ENCODE measurements at places on chromosomes 12 and 14.
A peak's percentile ranks its signal among the peaks of the same experiment; 100 is the strongest.

DNA sequence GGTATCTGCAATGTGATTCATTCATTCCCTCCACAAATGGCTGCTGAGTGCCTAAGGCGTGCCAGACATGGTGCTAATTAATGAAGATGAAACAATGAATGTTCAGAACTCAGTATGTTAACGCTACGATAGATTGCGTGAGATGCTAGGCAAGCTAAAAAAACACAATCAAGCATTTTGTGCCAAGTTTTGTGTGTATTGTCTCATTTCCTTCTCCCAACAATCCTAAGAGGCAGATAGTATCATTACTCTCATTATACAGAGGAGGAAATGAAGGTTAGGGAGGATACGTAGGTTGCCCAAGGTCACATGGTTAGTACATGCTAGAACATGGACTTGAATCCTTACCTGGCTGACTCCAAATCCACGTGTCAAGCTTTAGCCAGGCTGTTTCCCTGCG is 264.4 kb downstream of the EFCAB11 start:
- DNase-seq: no peak

DNA sequence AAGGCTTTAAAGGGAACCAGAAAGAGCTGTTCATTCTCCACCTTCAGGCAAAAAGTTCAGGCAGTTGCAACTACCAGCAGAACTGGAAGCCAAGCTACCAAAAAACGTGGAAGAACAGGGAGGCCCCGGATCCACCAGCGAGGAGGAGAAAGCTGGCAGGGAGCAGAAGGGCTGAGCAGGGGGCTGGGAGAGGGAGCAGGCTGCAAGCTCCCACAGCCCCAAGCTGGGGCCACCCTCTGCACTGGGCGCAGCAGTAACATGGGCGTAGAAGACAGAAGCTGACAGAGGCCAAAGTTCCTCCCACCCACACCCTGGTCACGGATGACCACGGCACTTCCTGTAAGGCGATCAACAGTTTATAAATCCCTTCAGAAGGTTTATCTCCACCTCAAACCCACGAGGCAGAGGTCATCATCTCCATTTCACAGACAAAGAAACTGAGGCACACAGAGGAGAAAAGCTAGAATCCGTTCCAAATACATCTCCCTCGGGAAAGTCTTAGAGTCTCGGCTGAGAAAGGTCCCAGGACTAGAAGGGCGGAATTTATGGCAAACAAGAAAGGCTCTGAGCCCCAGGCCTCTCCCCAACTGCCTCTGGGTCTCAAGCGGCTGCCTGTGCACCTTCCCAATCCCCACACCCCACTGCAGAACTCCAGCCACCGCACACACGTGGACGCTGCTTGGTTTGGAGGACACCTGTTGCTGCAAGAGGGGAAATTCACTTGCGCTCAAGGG is 1.8 kb downstream of the CCDC85C start:
- DNase-seq: no peak

GRCh38 chr12:51864833-51865670 is 16.5 kb upstream of the FIGNL2 start:
- DNase-seq: no peak

DNA sequence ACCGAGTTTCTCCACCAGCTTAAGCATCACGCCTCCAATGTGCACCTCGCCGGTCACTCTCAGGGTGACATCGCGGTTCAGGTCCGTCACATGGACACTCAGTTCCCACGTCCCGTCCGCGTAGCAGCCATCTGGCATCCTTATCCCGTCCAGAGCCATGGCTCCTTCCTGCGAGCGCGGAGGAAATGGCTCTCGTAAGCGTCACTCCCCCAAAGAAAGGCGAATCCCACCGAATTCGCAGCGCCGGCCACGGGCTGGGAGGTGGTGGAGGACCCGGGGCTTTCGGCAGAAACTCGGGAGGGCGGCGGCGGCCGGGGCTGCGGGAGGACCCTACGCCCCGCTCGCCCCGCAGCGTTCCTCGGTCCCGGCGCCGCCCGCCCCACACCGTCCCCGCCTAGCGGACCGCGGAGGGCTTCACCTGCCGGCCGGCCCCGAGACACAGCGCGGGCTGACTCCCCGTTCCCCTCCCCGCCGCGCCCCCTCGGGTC is 396 bp downstream of the FERMT2 start:
- peak; percentile 42 for DNase-seq

DNA sequence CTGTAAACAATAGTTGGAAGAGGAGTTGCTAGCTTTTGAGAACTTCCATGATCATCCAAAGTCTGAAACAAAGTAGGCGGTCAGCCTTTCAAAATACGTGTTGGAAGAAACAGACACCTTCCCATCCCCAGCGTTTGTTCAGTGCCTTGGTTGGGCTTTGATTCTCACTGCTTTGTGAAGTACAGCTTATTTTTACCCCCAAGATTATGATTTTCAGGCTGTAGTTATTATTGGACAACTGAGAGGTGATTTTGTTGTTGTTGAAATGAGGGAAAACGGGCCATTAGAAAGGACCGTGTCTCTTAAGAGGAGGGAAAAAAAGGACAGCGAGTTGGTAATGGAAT is 921 bp upstream of the CEP83 start:
- peak; percentile 3 for DNase-seq

DNA sequence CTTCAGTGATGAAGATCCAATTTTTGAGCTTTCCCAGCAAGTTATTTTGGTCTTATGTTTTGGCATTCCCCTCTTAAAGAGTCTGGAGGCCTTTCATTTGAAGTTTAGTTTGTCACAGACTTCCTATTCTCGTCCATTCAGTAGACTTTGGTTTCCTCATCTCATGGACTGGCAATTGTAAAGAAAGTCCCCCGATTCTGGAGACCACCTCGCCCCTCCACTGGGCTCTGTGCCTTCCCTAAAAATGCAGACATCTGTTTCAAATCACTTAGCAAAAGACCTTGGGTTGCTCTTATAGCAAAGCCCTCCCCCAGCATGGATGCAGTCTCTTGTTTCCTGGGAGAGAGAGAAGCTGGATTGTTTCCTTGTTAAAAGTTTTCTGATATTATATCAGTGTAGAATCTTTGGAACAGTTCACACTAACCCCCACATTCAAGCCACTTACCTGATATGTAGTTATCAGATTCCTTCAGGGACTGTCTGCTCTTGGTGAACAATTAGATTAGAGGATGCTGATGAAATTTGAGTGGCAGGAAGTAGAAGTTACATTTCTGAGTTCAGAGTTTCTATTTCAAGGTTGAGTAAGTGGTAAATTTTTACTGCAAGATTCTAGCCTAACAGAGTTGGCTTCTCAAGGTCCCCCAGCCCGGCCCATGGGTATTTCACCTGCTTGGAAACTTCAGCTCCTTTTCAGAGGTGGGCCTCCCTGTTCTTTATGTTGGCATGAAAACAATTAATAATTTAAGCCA is 56.3 kb downstream of the PLXNC1 start:
- DNase-seq: no peak

- DNase-seq: no peak
Observed at GRCh38 chr12:132520421-132521199, 30.7 kb downstream of the FBRSL1 start.

- no peak for DNase-seq
Observed at GRCh38 chr12:14148489-14149270, 167.3 kb upstream of the GRIN2B start.

DNA sequence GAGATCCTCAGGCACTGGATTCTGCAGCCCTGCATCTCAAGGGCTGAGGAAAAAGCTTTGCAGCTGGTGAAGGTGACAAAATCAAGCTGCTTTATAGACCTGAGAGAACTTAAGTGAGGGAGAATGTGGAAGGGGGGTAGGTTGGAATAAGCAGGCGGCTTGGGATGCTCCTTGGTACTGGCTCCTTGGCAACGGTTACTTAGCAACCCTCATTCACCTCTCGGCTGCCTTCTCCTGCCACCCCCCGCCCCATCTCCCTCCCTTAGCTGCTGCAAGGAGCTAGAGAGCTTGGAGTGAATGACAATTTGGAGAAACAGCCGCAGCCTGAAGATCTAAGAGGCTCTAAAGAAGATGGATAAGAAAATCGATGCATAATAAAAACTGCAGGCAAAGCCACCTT is 44.1 kb upstream of the CISTR start:
- no peak for DNase-seq

- DNase-seq: no peak
Observed at GRCh38 chr14:34785223-34786006, 71.0 kb upstream of the CFL2 start.

DNA sequence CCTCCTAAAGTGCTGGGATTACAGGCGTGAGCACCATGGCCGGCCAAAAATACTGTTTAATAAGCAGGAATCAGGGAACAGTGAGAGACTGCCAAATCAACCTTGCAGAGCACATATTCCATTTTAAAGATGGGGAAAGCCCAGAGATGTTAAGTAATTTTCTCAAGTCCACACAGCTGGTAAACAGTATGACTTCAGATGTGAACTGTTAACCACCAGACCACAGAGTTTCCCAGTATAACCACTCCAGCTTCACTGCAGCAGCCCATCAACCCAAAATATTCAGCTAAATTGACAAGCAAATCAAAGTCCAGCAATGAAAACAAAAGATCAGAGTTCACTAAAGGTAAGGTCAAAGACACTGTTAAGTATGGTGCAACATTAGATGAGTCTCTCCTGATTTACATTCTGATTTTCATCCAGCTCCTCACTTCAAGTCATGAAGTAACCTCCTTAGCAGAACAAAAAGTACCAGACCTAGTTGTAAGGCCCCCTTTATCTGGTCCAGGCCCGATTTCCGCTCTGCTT is 82.1 kb downstream of the TRAFD1 start:
- no peak for DNase-seq

DNA sequence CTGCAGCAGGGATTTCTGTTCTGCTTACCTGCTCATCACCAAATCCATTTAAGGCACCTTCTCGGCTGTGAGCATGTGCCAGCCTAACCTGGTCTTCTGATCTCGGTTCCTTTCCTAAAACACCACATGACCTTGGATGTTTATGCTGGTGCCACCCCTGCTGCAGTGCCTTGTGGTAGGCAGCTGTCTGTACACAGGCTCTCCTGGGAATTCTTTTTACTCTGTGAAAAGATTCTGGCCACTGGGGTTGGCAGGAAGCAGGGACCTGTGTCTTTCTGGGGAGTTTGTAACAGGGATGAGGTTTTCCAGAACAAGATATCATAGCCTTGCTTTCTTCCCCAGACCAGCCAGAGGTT is 10.4 kb upstream of the PLEKHG3 start:
- no peak for DNase-seq

- no peak for DNase-seq
Observed at GRCh38 chr14:23935158-23935557, 18.4 kb upstream of the DHRS4 start.

GRCh38 chr12:66885115-66885875 is 206.4 kb upstream of the GRIP1 start:
- no peak for DNase-seq

DNA sequence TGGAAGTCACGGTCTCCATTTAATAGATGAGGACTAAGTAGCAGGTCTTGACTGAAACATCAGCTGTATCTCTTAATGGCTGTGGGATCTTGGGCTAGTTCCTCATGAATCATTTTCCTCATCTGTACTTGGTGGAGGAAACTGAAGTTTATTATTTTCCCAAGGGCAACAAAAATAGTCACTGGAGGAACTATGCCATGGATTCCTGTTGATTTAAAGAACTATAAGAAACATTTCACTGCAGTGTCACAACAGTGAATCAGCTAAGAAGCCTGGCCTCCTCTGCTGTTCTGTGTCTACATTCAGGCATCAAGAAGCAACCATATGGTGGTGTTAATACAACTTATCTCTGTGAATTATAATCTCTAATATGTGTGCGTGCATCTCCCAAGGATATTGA is 200.5 kb downstream of the STXBP6 start:
- DNase-seq: no peak

- DNase-seq: no peak
Observed at GRCh38 chr12:102939670-102940222, 17.7 kb upstream of the ASCL1 start.

GRCh38 chr14:64676410-64677008 is 27.7 kb upstream of the PLEKHG3 start:
- no peak for DNase-seq

DNA sequence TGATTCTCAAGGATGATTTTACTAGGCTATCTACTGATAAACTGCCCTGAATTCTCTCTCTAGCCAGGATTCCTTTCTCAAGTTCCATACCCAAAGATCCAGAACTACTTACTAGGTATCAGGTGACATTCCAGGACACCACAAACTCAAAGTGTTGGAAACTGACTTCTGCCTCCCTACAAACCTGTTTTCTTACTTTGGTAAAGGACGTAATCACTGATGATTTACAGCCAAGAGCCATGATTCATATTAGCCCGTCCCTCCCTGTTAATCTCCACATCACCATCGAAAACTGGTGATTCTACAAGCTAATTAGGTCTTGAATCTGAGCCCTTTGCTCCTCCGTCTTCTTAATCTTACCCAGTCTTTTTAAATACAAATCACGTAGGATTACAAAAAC is 1.0 kb upstream of the ATG14 start:
- no peak for DNase-seq

DNA sequence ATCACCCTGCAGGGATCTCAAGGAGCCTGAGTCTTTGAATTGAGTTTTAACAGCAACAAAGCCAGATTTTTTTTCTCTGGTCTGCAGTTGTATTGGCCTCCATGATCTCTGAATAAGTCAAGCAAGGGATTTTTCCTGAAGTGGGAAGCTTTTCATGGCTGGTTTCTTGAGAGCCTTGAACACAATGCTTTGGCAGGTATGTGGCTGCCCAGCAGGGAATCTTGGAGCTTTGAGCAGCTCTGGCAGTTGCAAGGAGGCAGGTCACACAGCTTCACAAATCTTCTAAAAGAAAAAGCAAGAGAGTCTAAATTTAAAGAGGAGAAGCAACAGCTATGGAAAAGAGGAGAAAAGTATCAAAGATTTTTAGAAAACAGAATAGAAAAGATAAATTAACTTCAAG is 60.1 kb downstream of the RPS29 start:
- DNase-seq: no peak

GRCh38 chr14:58824106-58824505 is 186.3 kb downstream of the DACT1 start:
- DNase-seq: no peak

DNA sequence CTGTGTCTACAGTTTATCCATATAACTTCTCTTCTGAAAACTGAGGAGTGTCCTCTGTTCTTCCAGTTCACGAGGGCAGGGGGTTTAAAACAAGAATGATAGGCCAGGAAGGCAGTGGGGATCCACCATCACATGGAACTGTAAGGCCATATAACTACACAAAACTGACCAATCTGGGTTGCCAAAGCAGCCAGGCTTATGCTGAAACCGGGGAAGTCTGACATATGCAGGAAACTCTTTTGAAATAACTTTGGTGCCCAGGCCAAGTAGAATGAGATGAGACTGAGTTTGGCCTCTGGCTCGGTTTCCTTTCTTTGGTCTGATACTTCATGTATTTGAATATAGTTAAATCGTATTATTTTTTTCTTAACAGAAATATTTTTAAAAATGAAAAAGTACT is 18.0 kb upstream of the ATF1 start:
- no peak for DNase-seq

DNA sequence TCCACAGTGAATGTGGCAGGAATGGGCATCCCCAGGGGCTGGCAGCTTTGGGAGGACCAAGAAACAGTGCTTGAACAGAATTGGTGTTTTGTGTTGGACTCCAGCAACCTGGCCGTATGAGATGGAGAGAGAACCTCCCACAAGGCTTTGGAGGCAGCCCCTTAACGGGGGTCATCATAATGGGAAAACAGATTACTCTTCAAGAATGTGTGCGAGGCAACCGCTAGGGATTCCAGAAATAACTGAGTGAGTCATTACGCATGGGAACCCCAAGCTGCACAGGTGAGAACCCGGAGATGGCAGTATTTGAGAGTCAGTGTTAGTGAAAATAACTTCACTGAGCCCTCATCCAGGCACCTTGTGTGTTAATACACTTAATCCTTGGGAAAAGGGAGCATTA is 567.8 kb upstream of the TBX3 start:
- no peak for DNase-seq

- DNase-seq: no peak
Observed at GRCh38 chr12:130646716-130647370, 69.3 kb downstream of the RIMBP2 start.

GRCh38 chr14:60356906-60357550 is 108.0 kb downstream of the PPM1A start:
- DNase-seq: no peak
